ENCODE measurements at places on chromosomes 11 and 22.
A peak's percentile ranks its signal among the peaks of the same experiment; 100 is the strongest.

- peak; percentile 78 for DNase-seq
Measured at GRCh38 chr22:40426594-40427333, 56.4 kb downstream of the SGSM3 start.

DNA sequence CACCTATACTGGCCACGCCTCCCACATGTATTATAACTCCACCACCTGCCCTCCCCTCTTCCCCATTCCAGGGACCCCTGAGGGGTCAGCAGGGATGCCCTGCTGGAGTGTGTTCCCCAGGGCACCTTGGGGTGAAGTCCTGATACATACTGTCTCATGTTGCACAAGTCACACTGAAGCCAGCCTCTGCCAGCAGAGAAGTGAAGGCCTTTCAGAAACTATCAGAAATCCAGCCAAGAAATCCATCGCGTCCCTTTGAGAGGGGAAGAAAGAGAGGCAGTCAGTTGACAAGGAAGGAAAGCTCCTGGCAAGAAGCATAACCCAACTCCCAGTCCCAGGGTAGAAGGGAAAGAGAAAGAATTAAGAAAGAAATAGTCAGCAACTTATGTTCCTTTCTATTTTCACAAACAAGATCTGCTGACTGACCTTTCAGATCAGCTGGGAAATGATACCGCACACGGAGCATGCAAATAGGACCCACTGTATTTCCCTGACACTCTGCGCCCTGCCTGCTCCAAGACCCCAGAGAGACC, 45.2 kb downstream of the SC5D start:
- DNase-seq: no peak

- DNase-seq: peak; percentile 24
Measured at GRCh38 chr22:42970029-42970428, 44.9 kb downstream of the PACSIN2 start.

DNA sequence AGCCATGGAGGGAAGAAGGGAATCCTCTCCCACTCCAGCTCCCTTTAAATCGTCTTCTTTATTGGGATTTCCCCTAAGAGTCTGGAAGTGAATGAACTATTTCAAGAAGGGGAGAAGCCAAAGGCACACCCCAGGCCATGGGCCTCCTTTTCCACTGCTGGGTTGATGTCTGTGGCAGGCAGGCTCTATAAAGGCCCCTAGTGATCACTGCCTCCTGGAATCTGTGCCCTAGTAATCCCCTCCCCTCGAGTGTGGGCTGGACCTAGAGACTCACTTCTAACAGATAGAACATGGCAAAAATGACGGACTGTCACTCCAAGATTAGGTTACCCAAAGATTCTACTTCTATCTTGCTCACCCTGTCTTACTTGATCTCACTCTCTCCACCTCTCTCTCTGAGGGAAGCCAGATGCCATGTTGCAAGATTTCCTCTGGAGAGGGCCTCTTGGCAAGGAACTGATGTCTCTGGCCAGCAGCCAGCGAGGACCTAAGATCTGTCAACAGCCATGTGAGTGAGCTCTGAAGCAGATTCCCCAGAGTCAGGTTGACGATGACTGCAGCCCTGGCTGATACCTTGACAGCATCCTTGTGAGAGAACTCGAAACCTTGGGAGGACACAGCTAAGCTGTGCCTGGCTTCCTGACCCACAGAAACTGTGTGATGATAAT, 444.8 kb downstream of the SOX6 start:
- DNase-seq: peak; percentile 34

DNA sequence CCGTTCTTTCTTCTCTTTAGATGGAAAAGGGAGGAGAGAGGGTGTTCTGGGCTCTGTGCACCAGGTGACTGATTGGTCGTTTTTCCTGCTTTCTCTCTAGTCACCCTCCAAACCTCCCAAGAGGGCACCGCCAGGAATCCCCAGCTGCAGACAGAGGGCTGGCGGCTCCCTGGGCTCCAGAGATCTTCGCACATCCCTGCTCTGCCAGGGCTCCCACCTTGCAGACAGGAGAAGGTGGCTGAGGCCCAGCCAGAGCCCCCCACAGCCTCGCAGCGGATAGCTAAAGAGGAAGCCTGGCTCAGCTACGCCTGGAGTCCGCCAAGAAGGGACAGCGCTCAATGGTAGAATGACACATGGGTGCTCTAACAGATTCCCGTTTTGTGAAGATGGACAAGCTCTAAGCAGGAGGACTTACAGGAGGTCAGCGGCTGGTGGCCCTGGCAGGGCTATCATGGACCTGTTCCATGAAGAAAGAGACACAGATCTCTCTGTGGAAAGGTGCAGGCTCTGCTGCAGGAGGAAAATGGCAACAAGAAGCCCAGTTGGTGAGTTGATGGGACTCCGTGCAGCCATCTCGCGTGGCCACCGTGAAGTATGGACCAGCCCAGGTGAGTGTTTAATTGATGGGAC, 976.9 kb downstream of the BRD1 start:
- DNase-seq: no peak

DNA sequence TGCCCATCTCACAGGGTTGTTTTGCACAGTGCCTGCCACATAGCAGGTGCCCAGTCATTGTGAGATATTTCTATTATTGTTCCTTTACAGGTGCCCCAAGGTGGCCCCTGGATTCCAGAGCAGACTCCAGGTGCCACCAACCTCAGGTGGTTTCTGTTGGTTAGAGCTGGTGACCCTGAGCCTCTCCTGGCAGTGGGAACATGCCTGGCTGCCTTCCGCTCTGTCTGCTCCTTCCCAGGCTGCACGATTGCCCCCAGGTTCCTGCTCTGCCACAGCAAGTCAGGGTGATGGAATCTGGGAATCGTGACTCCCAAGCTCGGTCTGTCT, 12.6 kb upstream of the OMP start:
- DNase-seq: no peak

GRCh38 chr11:112615238-112615637, 346.0 kb upstream of the NCAM1 start:
- DNase-seq: no peak

DNA sequence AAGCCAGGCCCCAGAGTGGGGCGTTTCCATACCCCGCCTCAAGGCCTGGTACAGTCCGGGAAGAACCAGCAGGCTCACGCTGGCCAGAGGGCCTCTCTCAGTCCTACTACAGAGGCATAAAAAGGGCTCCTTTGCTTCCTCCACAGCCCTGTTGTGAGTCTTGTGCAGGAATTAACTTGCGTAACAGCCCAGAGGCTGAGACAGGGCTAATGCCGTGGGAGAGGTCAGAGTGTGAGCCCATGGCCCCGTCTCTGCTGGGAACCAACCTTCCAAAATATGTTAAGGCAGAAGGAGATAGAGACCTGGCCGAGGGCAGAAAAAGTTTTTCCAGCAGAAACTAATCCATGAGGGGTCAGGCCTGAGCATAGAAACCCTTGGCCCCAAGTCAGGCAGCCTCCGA, 19.9 kb upstream of the TMEM184B start:
- DNase-seq: no peak

- DNase-seq: no peak
Measured at GRCh38 chr22:42162728-42163489, 32.3 kb upstream of the CYP2D6 start.

- peak; percentile 90 for DNase-seq
Measured at GRCh38 chr22:25051983-25052710, 99.6 kb downstream of the KIAA1671 start.

DNA sequence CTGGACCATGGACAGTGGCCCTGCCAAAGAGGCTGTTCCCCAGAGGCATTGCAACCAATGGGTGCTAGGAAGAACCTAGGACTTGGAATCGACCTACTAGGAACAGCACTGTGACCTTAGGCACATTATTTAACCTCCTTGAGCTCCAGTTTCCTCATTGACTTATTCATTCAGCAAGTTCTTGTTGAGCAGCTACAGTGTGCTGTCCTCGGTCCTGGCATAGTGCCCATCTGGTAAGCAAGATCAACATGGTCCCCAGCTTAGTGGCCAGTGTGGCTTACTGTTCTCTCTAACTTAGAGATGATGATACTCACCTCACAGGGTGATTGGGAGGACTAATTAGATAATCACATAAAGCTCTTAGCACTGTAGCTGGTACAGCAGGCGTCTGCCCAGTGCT, 8.2 kb downstream of the ABCG4 start:
- no peak for DNase-seq

- DNase-seq: no peak
Measured at GRCh38 chr11:122784325-122784955, 53.9 kb upstream of the CRTAM start.

DNA sequence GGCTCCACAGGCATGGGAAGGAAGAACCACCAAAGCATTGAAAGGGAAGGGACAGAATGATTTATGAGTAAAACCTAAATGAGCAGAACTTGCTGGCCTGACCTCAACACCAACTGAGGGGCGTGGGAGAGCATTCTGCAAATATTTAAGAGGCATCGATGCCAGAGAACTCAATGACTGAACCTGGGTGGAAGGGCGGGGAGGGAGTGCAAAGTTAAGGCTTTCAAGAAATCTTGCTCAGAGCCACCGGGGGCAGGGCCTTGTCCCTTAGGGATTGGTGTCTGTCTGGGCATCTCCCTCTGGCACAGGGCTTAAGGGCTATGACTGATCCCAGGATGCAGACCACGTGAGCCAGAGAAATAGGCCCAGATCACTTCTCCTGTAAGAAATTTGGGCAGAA, 137.1 kb downstream of the ADAMTS15 start:
- DNase-seq: no peak

GRCh38 chr11:125498521-125498920, 2.5 kb upstream of the FEZ1 start:
- DNase-seq: no peak

GRCh38 chr11:6410695-6411430, 8.0 kb downstream of the APBB1 start:
- no peak for DNase-seq

GRCh38 chr11:77379253-77379652, 77.8 kb upstream of the GDPD4 start:
- no peak for DNase-seq

- DNase-seq: peak; percentile 86
Measured at GRCh38 chr11:1298695-1299492, 10.5 kb downstream of the TOLLIP start.

- no peak for DNase-seq
Measured at GRCh38 chr22:45769569-45770210, 98.1 kb downstream of the ATXN10 start.

GRCh38 chr11:102669664-102670063, 35.9 kb downstream of the MMP27 start:
- no peak for DNase-seq

- no peak for DNase-seq
Measured at GRCh38 chr22:44351685-44352377, 39.1 kb upstream of the SHISAL1 start.

GRCh38 chr11:66321606-66322005, 4.8 kb upstream of the CD248 start:
- no peak for DNase-seq

GRCh38 chr11:9121469-9121796, 30.0 kb upstream of the SCUBE2 start:
- no peak for DNase-seq

All from NCI-H2029 (cell line).